ENCODE measurements at places on chromosomes 4 and X.

GRCh38 chrX:131402124-131402811 is 113.2 kb upstream of the IGSF1 start:
- no peak for DNase-seq

DNA sequence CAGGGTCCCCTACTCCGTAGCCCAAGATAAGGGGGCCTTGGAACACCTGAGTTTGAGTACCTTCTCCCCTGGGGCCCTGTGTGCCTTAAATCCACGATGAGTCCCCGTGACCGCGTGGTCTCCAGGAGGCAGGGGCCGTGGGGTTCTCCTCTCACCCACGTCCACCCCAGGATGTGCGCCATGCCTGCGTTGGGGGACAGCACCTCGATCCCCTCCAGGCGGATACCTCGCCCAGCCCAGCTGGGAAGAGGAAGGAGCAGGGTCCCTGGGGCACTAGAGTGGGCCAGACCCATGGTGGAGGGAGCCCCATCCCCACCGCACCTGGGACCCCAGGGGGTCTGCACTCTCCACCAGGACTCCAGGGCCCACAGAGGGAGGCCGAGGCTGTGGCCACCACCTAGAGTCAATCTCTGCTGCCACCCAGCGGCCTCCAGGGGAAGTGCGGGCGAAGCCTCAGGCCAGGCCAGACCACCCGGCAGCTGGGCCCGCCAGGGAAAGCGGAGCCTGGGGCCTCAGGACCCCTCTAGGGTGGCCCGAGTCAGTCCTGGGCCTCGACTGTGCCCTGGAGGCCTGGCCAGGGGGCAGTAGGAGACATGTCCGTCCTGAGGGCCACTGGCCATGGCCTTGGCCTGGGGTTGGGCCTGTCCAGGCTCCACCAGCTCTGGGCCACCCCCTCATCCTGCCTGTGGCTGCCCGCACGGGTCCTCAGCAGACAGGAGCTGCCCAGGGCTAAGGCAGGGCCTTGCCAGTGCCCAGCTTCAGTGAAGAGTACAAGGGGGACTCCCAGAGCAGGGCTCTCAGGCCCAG is 55.0 kb downstream of the FAM53A start:
- DNase-seq, result peak; percentile 21

DNA sequence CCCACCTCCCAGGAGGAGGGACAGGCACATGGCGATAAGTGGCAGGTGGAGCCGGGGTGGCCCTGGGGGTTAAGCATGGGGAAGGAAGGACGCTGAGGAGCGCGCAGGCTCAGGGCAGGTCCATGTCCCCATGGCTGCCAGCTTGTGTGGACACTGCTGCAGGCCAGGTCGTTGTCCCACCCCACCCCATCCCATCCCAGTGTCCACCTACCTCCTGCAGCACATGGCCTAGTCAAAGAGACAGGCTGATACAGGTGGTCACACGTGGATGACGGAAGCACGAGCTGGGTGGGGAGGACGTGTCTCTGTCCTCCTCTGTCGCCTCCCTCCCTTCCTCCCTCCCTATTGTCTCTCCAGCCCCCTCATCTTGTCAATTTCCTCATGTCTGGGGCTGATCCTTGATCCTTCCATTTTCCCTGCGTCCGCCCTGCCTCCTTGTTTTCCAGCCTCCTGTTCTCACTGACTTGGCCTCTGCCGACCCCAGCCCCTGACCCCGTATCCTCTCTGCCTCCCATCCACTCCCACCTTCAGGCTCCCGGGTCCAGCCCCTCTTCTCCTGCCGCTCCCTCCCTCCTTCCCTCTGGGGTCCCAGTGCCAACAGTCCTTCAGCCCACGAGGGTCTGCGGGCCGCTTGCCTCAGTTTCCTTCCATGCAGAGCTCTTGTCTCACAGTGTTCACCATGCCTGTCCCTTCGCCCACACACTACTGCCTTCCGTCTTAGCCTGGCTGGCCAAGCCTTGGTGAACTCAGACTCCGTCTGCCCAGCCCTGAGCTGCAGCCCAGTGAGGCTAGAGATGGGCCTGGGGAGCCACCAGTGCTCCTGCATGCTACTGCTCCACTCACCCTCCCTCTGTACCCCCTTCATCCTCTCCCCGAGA is 15.5 kb upstream of the ADD1 start:
- no peak for DNase-seq

DNA sequence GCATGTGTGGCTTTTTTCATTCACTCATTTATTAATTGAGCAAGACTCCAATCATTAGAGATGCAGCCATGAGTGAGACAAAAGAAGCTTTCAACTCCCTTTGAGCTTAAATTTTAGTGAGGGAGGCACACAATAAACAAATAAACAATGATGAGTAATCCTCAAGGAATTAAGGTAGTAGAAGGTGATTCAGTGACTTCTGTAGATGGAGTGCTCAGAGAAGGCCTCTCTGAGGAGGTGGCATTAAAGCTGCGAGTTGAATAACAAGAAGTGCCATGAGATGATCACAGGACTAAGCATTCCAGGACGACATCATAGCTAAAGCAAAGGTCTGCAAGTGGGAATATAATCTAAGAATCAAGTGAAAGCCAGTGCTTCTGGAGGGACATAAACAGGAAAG is 77.6 kb downstream of the NWD2 start:
- DNase-seq, result peak; percentile 2

GRCh38 chr4:119471259-119471658 is 149.3 kb upstream of the FABP2 start:
- DNase-seq, result no peak

- peak; percentile 9 for DNase-seq
Observed at GRCh38 chr4:128379860-128380259, 92.2 kb upstream of the PGRMC2 start.

- no peak for DNase-seq
Observed at GRCh38 chr4:54050214-54050904, 14.0 kb downstream of the CHIC2 start.

DNA sequence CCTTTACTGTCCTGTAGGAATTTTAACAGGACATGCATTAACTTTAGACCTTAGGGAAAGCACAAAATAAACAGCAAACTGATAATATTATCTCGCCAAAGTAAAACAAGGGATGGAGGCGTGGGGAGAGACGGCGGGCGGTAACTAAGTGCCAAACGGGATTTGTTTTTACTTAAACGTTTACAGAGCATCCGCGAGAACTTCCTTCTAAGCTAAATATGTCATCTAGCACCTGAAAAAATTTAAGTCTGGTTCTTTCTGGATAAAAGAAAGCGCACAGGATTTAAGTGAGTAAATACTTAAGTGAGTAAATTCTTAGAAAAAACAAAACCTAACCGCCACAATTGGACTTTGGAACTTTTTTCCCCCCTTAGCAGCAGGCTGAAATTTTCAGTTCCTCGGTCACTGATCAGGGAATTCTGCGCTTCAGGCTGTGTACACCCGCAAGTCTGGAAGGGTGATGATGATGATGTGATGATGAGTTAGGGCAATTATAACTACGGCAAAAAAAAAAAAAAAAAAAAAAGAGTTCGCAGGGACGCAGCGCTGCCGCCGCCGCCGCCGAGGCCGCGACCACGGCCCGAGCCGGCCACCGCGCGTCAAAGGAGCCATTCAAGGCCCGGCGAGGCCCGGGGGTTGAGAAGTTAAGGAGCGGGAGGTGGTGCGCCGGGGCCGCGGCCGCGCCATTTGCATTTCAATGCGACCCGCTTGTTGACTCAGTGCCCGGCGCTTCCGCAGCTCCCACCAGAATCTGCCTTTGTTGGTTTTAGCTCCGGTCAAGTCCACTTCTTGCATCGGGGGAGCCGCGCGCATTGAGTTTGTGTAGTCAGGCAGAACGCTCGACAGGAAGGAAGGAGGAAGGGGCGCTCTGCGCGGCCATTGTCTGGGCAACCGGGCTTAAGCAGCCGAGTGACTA is 108.8 kb downstream of the SPRY1 start:
- peak; percentile 72 for DNase-seq

- DNase-seq, result peak; percentile 39
Observed at GRCh38 chr4:74117024-74117534, 18.1 kb upstream of the CXCL2 start.

GRCh38 chrX:12206413-12206812 is 68.1 kb downstream of the FRMPD4 start:
- DNase-seq, result no peak

- no peak for DNase-seq
Observed at GRCh38 chrX:153312041-153312440, 9.5 kb downstream of the PNMA6F start.

GRCh38 chr4:70930530-70931256 is 28.5 kb downstream of the MOB1B start:
- DNase-seq, result no peak

DNA sequence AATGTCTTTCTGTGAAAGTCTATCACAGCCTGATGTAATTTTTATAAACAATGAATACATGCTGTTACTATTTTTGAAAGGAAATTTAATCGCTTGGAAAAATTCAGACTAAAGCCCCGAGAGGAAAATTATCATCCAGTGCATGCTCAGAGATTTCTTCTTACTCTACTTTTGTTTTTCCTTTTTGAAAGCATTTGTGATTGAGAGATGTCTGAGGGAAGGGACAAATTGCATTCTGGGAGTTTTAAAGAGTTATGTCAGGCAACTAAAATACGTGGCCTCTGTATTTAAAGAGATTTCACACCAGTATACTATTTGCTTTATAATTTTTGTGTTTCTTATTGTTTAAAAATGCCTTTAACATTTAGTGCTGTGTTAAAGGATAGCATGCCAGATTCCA is 1.4 kb upstream of the ZFX start:
- DNase-seq, result no peak

DNA sequence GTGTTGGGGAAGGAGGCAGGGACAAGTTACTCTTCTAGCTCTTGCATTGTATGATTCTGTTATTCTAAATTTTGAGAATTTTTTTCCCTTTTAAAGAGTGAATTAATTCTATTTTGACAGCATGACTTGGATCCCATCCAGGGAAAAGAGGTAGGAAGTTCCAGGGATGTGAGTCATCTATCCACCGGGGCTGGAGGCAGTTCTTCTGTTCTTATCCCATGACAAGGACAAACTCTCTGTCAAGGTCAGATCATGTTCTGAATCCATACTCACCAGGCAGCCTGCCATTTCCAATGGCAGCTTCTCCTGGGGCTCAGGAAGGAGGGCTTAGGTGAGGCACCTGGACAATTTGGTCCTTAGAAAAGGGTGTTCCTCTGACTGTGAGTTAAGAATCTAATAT is 132.0 kb upstream of the MED14 start:
- peak; percentile 60 for DNase-seq

DNA sequence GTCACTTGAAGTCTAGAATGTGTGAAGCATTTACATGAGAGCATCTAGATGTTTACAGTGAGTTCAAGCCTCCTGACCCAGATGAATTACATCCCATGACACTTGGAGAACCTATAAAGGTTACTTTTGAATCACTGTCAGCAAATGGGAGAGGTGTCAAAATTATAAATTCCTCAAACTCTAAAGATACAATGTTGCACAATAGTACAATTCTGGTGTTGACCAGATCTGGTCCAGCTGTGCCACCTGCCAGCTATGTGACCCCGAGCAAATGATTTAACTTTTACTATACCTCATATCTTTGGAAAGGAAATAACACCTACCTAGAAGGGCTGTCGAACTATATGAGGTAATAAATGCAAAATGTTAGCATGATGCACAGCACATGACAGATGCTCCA is 69.8 kb downstream of the JADE1 start:
- DNase-seq, result no peak

DNA sequence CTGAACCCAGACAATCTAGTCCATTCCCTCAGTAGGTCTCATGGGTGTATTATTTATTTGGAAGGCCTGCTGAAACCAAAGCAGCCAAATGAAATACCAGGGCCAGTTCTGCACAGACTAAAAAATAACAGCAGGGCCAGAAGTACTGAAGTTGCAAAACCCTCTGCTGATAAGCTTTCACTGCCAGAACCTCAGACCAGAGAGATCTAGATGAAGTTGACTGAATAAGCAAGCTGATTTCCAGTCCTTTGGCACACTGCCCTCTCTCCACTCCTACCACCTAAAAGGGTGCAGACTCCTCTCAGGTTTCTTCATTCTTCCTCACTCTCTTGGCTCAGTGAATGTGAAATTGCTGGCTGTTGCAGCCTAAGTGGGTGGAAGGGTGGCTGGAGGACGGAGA is 276.7 kb upstream of the KLF3 start:
- DNase-seq, result no peak

DNA sequence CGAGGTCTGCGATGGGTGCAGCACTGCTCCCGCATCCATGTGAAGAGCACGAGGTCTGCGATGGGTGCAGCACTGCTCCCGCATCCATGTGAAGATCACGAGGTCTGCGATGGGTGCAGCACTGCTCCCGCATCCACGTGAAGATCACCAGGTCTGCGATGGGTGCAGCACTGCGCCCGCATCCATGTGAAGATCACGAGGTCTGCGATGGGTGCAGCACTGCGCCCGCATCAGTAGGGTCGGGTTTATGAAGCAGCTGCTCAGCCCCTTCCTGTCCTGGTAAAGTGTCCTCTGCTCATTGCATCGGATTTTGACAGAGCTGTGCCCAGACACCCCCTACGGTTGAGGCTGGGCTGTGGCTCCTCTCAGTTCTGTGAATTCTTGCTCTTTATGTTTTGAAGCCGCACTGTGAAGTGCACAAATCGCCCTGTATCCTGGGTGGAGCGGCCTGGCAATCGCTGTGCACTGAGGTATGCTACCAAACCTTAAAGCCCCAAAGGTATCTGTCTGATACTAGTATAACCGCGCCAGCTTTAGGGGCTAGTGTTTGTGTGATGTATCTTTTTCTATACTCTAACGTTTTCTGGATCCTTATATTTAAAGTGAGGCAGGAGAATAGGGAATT is 98.7 kb downstream of the CPZ start:
- no peak for DNase-seq

GRCh38 chr4:30770049-30770549 is 49.9 kb downstream of the PCDH7 start:
- DNase-seq, result no peak

DNA sequence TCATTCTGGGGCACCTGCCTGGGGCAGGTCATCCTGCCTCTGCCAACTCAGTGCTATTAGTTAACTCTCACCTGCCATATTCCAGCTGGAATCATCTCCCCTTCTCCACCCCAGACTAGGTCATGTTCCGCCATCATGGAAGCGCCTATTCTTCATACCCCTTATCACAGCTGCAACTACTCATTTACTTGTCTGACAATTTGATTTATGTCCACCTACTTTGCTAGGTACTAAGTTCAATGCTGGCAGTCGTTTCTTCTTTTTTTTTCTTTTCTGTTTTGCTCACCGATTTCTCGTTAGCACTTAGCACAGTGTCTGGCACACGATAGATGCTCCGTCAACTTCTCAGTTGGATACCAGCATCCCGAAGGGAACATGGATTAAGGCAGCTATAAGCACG is 1.1 kb upstream of the FMR1 start:
- no peak for DNase-seq

DNA sequence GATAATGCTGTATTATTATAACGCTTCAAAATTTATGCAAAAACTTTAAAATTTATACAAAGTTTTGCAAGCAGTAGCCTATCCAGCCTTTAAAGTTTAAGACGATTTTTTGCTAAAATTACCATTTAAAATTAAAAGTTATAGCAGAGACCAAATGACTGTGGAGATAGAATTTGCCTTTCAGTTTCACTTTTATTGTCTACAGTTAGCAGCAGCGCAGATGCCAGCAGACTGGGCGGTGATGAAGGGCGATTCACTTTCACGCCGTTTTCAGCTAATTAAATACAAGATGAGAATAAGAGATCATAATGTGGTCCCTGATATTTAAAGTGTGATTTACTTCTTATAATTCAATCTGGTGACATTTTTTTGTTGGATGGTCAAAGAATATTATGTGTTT is 1381.5 kb upstream of the ADGRL3 start:
- no peak for DNase-seq

GRCh38 chr4:3269991-3270611 is 21.1 kb downstream of the MSANTD1 start:
- no peak for DNase-seq

GRCh38 chrX:10398215-10398614 is 222.2 kb downstream of the MID1 start:
- DNase-seq, result no peak

- DNase-seq, result no peak
Observed at GRCh38 chr4:957581-958313, 15.6 kb downstream of the DGKQ start.
